Iris pigment epithelial cell (primary cell): ENCODE measurements at places on chromosomes 2 and 18.
A peak's percentile ranks its signal among the peaks of the same experiment; 100 is the strongest.

- DNase-seq: no peak
These were observed 139.1 kb downstream of the MEP1B start for GRCh38 chr18:32328974-32329373.

- no peak for DNase-seq
These were observed 25.9 kb downstream of the MBD5 start for GRCh38 chr2:148046802-148047201.

DNA sequence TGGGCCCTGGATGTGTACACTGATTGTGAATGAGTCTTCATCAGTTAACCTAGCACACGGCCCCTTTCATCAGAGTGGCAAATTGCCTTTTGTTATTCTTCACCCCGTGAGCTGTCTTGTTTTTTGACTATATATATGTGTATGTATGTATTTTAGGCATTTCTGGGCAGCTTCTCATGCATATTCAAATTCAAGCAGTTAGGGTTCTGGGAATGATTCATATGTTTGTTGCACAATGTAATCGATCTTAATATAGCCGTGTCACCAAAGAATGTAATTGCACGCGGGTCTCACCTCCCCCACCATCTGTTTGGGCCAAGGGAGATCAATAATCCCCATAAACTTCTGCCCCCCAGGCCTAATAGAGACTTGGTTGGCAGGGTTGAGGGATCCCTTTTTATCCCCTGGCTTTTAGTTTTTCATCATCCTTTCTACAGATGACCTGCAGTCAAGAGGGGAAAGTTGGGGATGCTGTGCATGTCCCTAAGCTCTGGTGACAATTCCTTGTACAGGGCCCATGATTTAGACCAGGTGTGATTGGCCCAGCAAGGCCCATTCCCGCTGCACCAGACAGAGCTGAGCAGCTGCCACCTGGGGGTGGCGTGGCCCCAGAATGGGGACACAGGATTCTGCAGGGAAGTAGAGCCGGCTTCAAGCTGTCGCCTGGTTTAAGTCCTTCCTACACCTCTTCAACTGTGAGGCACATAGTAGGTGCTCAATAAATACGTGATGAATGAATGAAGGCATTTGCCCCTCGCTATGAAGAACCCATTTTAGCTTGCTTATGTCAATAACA, 19.2 kb downstream of the KCNF1 start:
- DNase-seq: peak; percentile 16

- peak; percentile 97 for DNase-seq
These were observed 479.7 kb downstream of the PARD3B start for GRCh38 chr2:205024822-205025518.

- peak; percentile 72 for DNase-seq
These were observed 25.7 kb upstream of the FAM178B start for GRCh38 chr2:97011977-97012569.

DNA sequence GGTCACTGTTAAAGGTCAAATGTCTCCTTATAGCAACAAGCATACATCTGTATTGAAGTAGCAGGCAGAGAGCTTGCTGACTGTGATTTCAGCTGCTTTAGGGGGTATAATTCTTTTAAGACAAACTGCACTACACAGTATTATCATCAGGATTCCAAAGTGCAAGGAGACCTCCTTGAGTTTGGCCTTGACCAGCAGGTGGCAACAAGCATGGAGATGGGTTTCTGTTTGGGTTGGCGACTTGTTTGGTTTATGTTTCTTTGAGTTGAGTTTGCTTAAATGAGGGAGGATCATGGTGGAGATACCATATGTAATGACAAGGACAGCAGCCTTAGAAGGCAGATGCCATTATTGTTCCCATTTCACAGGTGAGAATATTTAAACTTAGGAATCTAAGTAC, 681.0 kb upstream of the ID2 start:
- no peak for DNase-seq

- DNase-seq: peak; percentile 22
These were observed 31.3 kb upstream of the CNTNAP5 start for GRCh38 chr2:123993728-123994323.

DNA sequence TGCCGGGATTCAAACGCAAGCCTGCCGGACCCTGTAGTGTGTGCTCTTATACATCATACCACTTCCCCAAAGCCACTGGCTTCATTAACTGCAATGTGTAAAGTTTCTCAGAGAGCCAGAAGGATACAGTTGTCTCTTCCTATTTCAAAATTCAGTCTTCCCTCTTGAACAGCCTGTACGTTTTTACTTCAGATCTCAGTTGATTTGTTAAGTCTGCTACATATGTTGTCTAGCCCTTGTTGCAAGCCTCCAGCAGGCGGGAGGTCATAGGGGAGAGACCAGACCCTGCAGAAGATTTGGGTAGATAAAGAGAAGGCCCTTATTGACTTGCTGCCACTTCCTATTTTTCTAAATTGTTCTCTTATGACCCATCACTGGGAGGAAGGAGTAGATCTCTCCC, 56.2 kb downstream of the ARHGEF33 start:
- DNase-seq: no peak

GRCh38 chr2:224401641-224402342, at the start of gene FAM124B:
Gene FAM124B (minus strand): TSS chr2:224402107. CDS start chr2:224401768, 339 bp downstream.
- peak; percentile 68 for DNase-seq

GRCh38 chr2:48066000-48066399, 159.7 kb upstream of the FBXO11 start:
- DNase-seq: no peak

DNA sequence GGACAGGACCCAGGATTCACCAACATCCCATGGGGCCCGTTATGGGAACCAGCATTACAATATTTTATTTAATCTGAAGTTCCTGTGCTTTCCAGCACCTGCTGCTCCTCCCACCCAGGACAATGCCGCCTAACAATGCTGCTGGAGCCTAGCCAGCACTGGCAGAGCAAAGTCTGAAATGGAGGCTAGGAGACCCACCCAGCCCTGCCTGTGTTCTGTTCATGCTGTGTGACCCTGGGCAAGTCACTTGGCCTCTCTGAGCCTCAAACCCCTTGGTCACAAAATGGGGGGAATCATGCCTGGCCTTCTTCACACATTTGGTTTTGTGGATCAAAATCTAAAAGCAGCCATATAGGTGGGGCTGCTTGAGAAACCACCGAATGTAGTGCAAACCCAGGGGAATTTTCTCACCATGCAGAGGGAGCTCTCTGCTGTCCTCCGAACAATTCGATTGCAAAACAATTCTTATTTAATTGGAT, 38.5 kb upstream of the ODC1 start:
- no peak for DNase-seq

- no peak for DNase-seq
These were observed 147.5 kb downstream of the METTL4 start for GRCh38 chr18:2423761-2424160.
